ENCODE measurements at places on chromosomes 3 and 15.

DNA sequence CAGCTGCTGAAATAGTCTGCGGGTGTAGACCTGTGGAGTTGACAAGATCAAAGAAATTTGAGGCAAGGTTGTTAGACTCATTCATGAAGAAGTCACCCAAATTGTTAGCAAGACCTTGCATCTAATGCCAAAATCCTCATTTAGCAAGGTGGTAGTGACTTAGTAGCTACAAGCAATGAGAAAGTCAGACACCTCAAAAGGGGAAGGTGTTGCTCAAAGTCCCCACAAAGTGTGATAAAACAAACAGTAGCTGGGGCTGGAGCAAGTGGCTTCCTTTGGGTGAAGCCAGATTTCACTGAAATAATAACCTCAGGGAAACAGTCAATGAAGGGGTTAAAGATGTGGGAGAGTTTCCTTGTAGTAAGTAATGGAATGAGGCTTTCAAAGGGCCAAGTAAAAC, 44.9 kb downstream of the CD86 start:
- H3K4me3 ChIP-seq: no peak overlapping the region
- DNase-seq: no peak
- no peaks in the 10 kb centered on the region for H3K36me3 ChIP-seq
- no peaks in the 10 kb centered on the region for H3K4me1 ChIP-seq

DNA sequence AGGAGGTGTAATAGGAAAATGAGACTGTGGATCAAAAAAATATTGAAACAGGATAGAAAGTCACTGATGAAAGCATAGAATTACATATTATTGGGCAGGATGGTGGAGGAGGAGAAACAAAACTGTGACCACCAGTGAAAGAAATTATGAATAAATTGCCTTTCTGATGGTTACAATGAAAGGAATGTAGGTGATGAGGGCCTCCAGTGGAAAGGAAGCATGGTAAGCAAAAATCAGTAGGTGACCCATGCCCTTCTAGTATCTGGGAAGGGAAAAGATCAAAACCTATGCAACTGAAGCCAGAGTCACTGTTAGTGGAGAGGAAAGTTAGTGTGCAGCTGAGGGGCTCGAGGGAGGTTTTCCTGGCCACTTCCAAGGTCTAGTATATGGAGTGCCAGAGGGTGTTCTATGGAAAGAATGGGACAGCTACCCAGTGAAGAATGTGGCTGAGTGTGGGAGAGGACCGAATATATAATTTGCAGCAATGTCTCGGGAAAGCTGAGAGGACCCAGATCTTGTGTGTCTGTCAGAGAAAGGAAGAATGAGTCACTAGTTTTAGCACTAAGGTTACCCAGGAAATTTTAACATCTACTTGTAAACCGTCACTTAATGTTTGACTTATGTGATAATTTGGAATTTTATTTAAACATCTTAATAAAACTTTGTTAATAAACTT, 146.2 kb downstream of the NFKBIZ start:
- H3K27me3 ChIP-seq: no peaks in the 10 kb centered on the region
- no peak for DNase-seq
- H3K27ac ChIP-seq: no peak overlapping the region
- H3K4me1 ChIP-seq: peaks cover 13% of the 10 kb centered on the region
- H3K4me3 ChIP-seq: no peak overlapping the region

- peaks cover 8% of the 10 kb centered on the region for H3K27me3 ChIP-seq
- no peak overlapping the region for H3K4me3 ChIP-seq
- no peak for DNase-seq
- H3K27ac ChIP-seq: no peak overlapping the region
Observed at GRCh38 chr15:39909007-39909406, 11.1 kb downstream of the GPR176 start.

- H3K27me3 ChIP-seq: no peaks in the 10 kb centered on the region
- H3K27ac ChIP-seq: peak overlapping the region; percentile 75
- H3K36me3 ChIP-seq: peaks cover 9% of the 10 kb centered on the region
- no peak for DNase-seq
- peak overlapping the region; percentile 93 for H3K4me3 ChIP-seq
Observed at GRCh38 chr3:126083138-126083445, 832 bp downstream of the SLC41A3 start.

GRCh38 chr3:40574661-40575060, 49.9 kb downstream of the ZNF621 start:
- no peak for DNase-seq
- no peak overlapping the region for H3K4me3 ChIP-seq
- H3K27ac ChIP-seq: no peak overlapping the region

- no peak overlapping the region for H3K4me3 ChIP-seq
- no peak for DNase-seq
- H3K27ac ChIP-seq: no peak overlapping the region
- H3K36me3 ChIP-seq: no peaks in the 10 kb centered on the region
- peaks cover 7% of the 10 kb centered on the region for H3K27me3 ChIP-seq
Observed at GRCh38 chr3:123310741-123311140, 109.0 kb downstream of the SEC22A start.

DNA sequence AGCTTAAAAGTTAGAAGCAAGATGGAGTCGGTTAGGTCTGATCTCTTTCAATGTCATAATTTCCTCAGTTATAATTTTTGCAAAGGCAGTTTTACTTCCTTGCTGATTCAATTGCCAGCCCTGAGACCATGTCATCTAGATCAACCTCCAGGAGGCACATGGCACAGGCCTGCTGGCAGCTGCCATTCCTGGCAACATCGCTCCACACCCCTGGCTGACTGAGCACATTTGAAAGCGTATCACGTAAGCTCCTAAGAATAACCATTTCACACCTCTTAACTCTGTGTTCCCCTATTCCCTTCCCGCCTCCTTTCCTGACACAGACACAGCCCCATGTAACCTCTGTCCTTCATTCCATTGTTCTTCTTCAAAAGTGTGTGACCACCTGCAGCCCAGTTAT, 313.9 kb upstream of the CTNNB1 start:
- H3K27ac ChIP-seq: peak overlapping the region; percentile 62
- no peaks in the 10 kb centered on the region for H3K27me3 ChIP-seq
- no peaks in the 10 kb centered on the region for H3K36me3 ChIP-seq
- H3K4me1 ChIP-seq: peaks cover 28% of the 10 kb centered on the region
- no peak for DNase-seq

DNA sequence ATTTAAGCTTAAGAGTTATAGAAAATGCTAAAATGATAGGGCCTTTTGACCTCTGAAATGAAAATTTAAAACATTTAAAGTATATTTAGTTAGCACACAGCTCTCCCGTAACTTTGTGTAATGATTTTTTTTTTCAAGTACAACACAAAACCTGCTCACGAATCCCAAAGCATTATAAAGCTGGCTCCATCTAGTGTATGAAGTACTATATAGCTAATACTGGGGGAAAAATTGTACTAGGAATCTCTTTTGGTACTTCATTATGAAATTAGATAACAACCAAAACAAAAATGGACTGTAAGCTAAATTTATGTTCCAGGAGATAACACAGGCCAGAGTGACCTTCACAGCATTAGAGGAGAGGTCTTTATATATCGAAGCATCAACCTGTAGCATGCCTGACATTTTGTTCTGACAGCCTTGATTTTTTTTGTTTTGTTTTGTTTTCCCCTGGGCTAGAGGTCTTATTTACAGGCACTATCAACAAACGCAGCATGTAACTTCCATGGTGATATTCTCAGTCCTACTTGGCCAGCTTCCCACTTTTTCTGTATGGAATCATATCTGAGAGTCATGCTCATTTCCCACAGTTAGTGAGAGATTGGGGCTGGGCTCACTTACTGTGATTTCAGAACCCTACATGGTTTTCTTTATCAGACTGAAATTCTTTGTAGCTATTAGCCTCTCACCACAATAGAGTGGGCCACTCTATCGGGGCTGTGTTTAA, 116.3 kb downstream of the MITF start:
- no peaks in the 10 kb centered on the region for H3K36me3 ChIP-seq
- H3K4me3 ChIP-seq: no peak overlapping the region
- DNase-seq: no peak

- H3K27ac ChIP-seq: peak overlapping the region; percentile 99
- peaks cover 17% of the 10 kb centered on the region for H3K4me1 ChIP-seq
- H3K4me3 ChIP-seq: peak overlapping the region; percentile 98
- DNase-seq: no peak
- H3K36me3 ChIP-seq: no peaks in the 10 kb centered on the region
- peaks cover 7% of the 10 kb centered on the region for H3K27me3 ChIP-seq
Observed at GRCh38 chr3:48090166-48090939, 74.1 kb upstream of the MAP4 start.

DNA sequence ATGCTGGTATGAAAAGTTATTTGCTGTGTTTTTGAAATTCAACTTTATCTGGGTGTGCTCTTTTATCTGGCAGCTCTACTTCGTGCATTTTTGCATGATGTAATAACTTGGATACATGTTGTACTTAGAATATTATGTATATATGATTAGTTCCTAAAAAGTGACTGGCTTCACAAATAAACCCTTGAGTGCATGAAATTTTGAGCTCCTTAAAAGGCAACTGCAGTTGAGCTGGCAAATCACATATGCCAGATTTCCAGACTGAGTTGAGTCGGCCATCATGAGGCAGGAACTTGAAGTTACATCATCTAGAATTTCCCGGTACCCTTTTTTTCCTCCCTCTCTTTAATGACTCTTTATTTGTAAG, 162.5 kb downstream of the FNDC3B start:
- DNase-seq: no peak
- peaks cover 41% of the 10 kb centered on the region for H3K4me1 ChIP-seq
- no peaks in the 10 kb centered on the region for H3K27me3 ChIP-seq

DNA sequence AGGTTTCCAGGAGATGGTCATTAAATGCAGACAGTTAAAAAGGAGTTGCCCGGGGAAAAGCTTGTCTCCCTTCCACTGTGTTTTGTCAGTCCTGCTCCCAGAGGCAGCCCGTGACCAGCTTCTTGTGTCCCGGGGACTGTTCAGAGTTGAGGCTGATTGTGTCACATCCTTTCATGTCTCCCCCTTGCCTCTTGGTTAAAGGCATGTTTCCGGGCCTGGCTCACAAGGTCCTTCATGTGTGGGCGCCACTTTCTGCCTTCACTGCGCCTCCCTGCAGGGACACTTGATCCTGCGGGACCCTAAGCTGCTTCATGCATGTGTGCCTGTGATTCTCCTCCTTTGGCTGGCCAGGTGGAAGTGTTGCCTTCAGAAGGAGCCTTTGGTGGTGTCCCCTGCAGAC, 9.2 kb downstream of the CHCHD6 start:
- peaks cover 10% of the 10 kb centered on the region for H3K4me1 ChIP-seq
- peaks cover 4% of the 10 kb centered on the region for H3K36me3 ChIP-seq
- H3K27me3 ChIP-seq: no peaks in the 10 kb centered on the region
- H3K27ac ChIP-seq: no peak overlapping the region
- H3K4me3 ChIP-seq: no peak overlapping the region

GRCh38 chr3:31531452-31531991, 1.2 kb upstream of the STT3B start:
- H3K36me3 ChIP-seq: peaks cover 13% of the 10 kb centered on the region
- peaks cover 8% of the 10 kb centered on the region for H3K4me1 ChIP-seq
- H3K27me3 ChIP-seq: no peaks in the 10 kb centered on the region

GRCh38 chr15:77807115-77807514, 174.4 kb upstream of the LINGO1 start:
- H3K27me3 ChIP-seq: peaks cover 3% of the 10 kb centered on the region
- H3K4me1 ChIP-seq: peaks cover 25% of the 10 kb centered on the region
- H3K36me3 ChIP-seq: no peaks in the 10 kb centered on the region
- H3K27ac ChIP-seq: no peak overlapping the region

- no peak overlapping the region for H3K4me3 ChIP-seq
- peaks cover 3% of the 10 kb centered on the region for H3K27me3 ChIP-seq
- H3K36me3 ChIP-seq: no peaks in the 10 kb centered on the region
- peaks cover 18% of the 10 kb centered on the region for H3K4me1 ChIP-seq
- no peak overlapping the region for H3K27ac ChIP-seq
Observed at GRCh38 chr15:50251638-50252182, 13.8 kb downstream of the HDC start.

DNA sequence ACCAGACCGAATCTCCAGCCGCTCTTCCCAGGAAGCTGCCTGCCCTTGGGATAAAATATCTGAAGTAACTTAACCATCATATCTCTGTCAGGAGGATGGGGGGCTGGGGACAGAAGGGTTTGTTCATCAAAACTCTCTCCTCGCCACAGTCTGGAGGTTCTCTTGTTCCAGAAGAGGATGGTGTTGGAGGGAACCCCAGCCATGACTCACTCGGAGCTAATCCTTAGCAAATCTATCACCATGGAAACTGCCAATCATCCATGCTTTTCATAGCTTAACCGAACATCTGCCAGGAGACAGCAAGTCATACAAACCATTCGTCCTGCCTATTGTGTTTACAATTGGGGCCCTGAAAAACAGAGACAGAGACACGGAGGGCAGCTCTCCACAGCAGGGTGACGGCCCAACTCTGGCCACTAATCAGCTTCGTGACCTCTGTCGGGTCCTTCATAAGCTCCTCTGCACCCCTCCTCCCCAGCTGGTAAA, 73.8 kb upstream of the HEG1 start:
- H3K27ac ChIP-seq: no peak overlapping the region
- H3K36me3 ChIP-seq: peaks cover 9% of the 10 kb centered on the region
- no peak overlapping the region for H3K4me3 ChIP-seq
- peaks cover 3% of the 10 kb centered on the region for H3K27me3 ChIP-seq

GRCh38 chr3:25021816-25022215, 406.2 kb upstream of the RARB start:
- H3K27me3 ChIP-seq: no peaks in the 10 kb centered on the region
- H3K36me3 ChIP-seq: no peaks in the 10 kb centered on the region
- H3K4me1 ChIP-seq: no peaks in the 10 kb centered on the region
- no peak overlapping the region for H3K4me3 ChIP-seq
- no peak overlapping the region for H3K27ac ChIP-seq
- DNase-seq: no peak

DNA sequence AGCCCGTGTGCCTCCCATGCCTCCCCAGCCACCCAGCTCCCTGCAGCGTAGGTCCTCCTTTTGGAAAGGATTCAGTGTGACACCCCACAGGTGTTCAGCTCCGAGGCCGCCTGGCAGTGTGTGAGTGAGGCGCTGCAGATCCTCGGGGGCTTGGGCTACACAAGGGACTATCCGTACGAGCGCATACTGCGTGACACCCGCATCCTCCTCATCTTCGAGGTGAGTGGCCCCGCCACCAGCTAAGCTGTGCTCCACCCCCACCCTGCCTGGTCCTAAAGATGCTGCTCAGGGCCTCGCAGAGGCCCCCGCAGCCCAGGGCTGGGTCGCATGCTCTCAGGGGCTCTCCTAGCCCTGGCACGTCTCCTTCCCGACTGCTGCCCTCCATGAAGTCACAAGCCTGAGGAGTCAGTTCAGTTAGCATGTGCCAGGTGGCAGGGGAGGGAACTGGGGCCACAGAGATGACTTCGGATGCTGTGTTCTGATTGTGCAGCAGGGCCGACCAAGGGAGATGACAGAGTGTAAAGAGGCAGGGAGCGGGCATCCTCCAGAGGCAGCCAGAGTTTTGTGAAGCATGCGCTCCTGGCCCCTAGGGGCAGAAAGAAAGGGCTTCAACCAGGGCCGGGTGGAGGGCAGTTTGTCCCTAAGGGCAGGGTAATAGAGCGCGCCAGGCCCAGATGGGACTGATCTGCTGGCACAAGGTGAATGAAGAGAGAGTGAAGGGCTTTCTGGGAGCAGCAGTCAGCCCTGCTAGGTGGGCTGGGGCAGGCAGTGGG, 26.8 kb downstream of the ACAD9 start:
- no peak overlapping the region for H3K4me3 ChIP-seq
- no peaks in the 10 kb centered on the region for H3K27me3 ChIP-seq
- H3K36me3 ChIP-seq: peaks cover 8% of the 10 kb centered on the region
- DNase-seq: no peak
- no peaks in the 10 kb centered on the region for H3K4me1 ChIP-seq

- DNase-seq: no peak
- H3K36me3 ChIP-seq: no peaks in the 10 kb centered on the region
- H3K27me3 ChIP-seq: no peaks in the 10 kb centered on the region
- no peaks in the 10 kb centered on the region for H3K4me1 ChIP-seq
- peak overlapping the region; percentile 5 for H3K4me3 ChIP-seq
Observed at GRCh38 chr3:108951820-108952501, 1.7 kb downstream of the GUCA1C start.

Measured in type B pancreatic cell (in vitro differentiated cells).